ENCODE measurements at places on chromosomes 7 and 10.

- DNase-seq: no peak
These were observed 880 bp upstream of the MGAM2 start for GRCh38 chr7:142110638-142111037.

DNA sequence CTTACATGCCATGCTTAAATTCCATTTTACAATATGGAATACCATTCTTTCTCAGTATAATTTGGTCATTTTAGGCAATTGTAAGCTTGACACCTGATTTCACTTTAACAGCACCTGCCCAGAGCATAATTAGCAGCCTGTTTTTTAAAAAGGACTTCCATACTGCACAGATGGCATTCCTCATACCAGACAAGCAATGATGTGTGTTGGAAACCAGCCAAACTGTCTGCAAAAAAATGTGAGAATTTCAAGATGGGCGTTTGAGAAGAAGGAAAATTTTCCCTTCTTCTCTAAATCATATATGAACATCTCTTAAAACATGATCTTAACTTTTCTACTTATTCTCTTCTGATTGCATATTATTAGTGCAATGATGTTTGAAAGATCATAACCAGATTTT is 40.4 kb upstream of the AGMO start:
- no peak for DNase-seq

GRCh38 chr7:29042824-29043231 is 84.7 kb upstream of the TRIL start:
- DNase-seq: no peak

DNA sequence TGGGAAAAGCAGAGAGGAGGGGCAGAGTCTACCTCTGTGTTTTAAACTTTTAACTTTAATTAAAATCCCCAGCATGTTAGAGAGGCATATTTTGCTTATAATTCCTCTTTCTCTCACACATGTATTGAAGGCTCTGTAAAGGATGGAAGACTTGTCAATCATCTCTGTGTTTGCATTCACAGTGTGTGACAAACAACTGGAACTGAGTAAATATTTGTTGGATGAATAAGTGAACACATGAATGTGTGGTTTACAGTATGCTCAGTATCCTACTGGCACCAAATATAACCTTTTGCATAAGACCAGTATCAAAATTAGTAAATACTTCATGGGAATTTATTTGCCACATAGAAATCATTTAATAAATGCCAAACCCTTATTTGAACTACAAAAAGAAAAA is 829.0 kb downstream of the GRID1 start:
- no peak for DNase-seq

DNA sequence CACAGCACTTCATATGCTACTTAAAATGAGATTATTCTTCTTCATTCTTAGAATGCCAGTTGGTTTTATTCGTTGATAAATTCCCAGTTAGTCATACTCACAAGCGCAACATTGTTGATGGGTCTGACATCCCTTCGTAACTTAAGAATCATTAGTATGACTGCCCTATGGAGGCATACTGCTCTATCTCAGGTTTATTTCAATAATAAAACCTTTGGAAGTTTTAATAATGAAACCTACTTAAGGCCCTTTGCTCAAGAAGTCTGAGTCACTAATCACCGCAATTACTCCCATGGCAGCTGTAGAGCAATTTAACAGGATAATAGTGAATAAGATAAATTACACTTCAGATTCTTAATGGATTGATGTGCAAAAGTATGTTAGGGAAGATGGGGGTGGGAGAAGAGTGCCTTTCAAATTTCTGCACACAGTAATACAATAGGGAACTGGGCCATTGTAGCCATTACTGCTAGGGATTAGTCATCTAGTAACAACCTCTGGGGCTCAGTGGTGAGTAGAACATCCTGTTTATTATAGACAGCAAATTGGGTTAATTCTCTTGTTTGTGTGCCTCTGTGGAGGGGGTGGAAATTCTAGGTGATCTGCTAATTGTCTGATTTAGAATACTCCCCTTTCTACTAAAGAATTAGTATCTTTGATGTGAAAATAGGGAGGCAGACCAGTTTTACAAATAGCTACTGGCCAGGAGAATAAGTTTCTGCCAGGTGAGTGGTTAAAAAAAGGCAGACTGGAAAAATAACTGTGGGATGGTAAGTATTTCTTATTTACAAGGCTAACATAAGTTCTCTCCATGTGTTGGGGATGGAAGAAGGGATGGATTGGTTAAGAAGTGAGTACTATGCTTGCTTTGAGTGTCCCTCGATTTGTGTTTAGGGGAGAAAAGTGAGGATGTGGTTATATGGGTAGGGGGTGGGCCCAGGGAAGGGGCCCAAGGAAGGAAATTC is 74.5 kb upstream of the VKORC1L1 start:
- DNase-seq: no peak

DNA sequence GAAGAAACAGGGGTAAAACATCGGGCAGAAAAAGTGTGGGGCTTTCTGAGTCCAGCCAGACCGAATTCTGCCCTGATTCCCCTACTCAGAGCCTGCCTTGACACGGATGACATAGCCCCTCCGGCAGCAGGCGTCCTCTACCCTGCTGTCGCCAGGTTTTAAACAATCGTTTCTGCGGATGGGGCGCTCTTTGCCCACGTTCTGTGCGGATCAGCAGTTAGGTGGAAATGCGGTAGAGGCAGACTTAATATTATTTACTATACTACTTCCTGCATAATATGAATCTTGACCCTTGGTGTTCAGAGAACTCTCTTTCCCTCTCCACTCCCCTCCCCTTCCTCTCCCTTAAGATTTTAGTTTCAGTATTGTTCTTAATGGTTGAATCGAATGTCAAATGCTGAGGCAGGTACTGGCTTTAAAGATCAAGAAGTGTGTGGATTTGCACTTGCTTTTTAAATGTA is 2.4 kb downstream of the GATA3 start:
- no peak for DNase-seq

- DNase-seq: no peak
These were observed 166.7 kb upstream of the BET1 start for GRCh38 chr7:94170836-94171235.

DNA sequence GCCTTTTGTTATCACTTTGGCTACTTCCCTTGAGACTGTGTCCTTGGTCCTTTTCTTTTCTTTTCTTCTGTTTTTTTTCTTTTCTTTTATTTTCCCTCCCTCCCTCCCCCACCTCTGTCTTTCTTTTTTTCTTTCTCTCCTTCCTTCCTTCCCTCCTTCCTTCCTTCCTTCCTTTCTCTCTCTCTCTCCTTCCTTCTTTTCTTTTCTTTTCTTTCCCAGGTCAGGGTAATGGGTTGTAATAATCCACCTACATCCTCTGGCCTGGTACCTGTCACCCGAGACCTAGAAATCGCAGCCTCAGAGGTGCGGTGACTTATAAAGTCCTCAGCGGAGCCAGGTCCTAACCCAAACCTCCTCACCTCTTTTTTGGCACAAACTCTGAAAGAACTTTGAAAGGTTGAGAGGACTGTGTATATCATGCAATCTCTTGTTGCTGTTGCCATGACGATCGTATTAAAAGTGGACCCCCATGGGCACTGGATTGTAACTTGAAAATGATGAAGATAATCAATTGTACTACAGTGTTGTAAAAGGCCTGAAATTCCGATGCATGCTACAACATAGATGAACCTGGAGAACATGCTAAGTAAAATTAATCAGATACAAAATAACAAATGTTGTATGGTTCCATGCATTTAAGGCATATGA is 140.7 kb upstream of the AGK start:
- DNase-seq: no peak

DNA sequence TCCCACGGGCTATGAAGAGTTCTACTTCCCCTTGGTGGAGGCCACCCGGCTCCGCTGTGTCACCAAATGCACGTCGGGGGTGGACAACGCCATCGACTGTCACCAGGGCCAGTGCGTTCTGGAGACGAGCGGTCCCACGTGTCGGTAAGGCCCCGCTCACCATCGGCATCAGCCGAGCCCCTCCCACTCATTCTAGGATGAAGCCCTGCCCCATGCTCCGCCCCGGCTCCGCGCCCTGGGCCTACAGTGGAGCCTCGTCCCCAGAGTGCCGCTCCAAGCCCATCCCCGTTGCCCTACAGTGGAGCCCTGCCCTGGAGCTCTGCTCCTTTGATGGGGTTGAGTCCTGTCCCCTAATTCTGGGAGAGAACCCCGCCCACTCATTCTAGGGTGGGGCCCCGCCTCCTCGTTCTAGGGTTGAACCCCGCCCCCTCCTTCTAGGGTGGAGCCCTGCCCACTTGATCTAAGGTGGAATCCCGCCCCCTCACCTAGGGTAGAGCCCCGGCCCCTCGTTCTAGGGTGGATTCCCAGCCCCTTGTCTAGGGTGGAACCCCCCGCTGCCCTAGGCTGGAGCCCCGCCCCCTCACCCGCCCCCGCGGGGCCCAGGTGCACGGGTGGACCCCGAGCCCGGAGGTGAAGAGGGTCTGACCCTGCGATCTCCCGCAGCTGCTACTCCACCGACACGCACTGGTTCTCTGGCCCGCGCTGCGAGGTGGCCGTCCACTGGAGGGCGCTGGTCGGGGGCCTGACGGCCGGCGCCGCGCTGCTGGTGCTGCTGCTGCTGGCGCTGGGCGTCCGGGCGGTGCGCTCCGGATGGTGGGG is 3.4 kb upstream of the MUC12 start:
- no peak for DNase-seq

GRCh38 chr10:123607386-123607785 is 58.8 kb upstream of the GPR26 start:
- DNase-seq: no peak

Measured in KG1 (cell line).